AG09309 (cell line): ENCODE measurements at places on chromosomes 12 and 14.

DNA sequence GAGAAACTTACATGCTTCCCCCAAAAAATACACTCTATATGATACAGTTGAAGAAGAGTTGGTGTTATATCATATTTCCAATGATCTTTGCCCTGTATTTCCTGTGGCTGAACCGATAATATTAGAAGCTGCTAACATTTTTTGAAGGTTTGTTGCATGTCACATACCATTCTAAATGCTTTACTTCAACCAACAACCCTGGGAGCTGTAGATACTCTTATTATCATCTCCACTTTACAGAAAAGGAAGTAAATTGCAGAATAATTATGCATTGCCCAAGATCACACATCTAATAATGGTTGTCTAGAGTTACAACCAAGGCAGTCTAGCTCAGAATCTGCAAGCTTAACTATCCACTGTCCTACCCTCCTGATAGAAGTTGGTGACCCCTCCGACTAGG, 182.8 kb downstream of the NUAK1 start:
- DNase-seq = no peak

GRCh38 chr12:110919720-110920119, 659 bp downstream of the MYL2 start:
- no peak for DNase-seq

DNA sequence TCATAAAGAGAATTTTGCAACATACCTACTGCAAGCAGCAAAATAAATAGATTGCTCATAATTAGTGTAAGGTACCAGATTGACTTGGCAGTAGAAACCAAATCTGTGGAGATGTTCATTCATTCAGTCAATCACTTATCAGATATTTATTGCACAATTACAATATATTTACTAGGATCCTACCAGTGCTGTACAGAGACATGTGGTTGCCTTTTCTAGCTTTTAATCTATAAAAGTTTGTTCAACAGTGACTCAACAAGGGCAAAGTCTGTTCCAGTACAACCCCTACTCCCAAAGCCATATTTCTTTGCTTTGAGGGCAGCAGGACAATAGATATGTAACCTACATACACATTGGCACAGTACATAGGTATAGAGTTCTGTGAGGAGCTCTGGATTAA, 27.3 kb downstream of the ABCD2 start:
- DNase-seq = no peak

DNA sequence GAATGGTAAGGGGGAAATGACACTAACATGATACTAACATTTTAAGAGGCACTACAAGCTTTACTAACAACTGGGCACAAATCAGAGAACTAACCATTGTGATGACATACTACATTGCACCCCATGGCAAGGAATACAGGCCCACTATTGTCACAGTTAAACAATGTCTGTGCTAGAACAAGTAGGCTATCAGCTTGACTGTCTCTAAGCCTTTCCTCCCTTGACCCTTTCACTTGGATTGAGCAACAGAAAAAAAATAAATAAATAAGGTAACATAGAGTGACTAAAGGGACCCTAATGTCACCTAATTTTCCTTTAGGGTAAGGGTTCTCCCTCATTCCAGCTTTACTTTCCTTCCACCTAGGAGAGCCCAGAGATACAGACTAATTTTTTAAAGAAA, 4.4 kb downstream of the SLC38A2 start:
- DNase-seq = no peak

DNA sequence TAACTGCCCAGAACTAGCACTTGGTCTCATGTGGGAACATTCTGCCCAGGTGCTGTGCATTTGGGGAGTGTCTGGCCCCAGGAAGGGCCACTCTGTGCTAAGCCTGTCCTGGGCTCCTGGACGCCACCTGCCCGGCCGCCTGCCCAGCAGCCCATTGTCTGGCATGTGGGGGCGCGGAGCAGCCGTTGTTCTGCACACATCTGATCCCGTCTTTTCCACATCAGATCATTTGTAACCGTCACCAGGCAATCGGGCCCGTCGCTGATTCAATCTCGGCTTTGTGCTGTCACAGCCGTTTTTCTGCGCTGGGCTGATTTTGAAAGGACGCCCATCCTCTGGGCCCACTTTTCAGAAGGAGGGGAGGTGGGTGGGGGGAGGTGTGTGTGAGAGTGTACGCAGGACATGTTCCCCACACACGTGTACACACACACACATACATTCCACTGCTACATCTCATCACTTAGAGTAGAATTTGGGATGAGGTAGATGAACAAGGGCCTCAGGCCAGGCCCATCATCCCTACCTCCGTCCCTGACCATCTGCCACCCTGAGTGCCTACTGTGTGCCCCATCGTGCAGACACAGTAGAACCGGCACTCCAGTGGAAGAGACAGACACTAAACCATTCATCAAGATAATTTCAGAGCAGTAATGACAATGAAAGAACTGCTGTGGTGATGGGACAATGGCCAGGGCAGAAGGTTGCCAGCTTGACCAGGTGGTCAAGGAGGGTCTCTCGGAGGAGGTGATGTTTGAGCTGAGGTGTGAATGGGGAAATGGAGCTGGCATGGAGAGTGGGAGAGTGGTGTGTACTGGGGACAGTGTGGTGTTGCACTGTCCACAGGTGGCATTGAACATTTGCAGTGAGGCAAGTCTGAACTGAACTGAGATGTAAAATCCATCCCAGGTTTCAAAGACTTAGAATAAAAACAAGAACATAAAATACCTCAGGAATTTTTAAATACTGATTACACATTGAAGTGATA, 19.0 kb downstream of the FAM222A start:
- DNase-seq = no peak

- no peak for DNase-seq
Measured at GRCh38 chr12:121170151-121170550, 37.5 kb downstream of the P2RX7 start.

DNA sequence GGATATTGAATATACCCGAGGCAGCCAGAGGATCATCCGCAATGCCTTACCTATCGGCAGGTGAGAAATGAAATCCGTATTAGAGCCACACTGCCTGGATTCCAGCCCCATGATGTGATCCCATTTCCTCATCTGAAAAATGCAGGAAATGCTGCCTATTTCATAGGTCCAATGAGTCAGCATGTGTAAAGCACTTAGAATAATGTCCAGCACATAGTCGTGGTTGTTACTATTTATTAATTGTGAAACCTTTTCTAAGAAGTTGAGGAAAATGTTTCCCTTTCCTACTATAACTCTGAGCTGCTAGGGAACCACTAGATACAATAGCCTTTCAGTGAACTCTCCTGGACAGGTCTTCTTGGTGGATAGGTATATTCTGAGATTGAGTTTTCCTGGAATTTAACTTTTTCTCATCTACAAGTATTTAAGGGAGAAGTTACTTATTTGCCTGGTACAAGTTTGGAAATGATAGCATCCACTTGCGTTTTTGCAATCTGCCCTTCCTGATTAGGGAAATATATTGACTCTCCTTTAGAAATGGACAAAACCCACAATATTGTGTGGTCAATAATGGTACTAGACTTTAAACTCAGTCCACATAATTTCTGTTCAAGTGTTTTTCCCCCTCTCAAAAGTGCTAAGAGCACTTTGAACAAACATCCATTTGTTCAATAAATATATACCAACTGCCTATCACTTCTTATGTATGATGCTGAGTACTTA, 12.2 kb downstream of the POLR3B start:
- peak; percentile 67 for DNase-seq

DNA sequence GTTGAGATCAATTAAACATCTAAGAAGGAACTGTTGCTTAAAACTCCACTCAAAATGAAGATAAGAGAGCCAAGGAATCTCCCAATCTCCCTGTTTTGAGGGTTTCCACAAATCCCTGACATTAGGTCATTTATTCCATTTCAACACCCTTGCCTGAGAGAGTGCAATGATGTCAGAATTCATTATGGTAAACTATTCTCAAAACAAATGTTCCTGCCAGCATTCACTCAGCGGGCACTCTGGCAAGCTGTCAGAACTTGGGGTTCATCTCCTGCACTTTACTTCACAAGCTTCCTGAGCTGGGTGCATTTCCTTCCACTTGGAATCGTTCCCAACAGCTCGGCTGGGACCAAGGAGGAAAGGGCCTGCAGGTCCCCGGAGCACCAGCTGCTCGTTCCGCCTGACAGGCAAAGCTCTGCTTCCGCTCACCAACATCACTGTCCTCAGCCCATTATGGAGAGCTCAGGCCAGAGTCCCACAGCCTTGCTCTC, 117.8 kb downstream of the TTC7B start:
- DNase-seq = no peak

DNA sequence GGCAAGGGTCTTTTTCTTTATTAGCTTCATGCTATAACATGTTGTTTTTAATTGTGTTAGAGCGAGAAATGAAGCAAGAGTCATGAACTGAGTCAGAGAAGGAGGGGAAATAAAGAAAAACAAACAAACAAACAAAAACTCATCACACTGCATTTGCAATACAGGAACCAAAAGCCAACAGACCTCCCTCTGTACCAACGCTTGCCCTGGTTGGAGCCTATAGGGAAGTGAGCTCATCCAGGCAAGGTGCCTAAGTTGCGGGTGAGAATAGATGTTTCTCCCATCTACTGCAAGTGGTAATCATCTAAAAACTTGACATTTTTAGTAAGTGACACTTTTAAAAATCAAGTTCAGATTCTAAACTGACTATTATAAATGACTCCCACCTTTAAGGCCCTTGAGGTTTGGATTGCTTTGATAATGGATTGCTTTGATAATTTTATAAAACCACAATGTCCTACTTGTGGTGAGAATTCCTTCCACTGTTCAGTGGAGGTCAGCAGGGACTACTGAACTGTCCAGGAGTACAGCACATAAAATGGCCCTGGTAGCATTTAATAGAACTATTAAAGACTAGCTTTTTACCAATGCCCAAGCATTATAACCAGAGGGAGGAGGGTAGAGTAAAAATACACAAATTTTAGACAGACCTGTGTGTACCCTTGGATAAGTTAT, 31.3 kb downstream of the SLC38A1 start:
- DNase-seq = no peak

GRCh38 chr12:22377731-22378496, 43.4 kb upstream of the ST8SIA1 start:
- DNase-seq = no peak

DNA sequence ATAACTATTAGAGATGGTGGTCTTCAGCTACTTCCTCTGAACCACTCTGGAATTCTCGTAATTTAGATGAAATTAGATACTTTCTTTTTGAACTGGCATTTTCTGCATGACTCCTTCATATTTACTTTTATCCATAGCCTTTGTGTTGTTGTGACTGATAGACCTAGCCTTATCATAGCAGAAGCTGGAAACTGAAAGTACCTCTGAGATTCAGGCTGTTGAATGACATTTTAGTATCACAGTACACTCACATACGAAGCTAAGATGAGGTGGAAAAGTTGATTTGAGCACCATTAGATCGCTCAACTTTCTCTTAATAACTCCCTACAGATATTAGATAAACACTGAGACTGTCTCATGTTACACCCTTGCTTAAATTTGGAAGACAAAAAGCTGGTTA, 525.1 kb upstream of the FBXO33 start:
- no peak for DNase-seq

GRCh38 chr14:71686677-71687076, 245.6 kb upstream of the RGS6 start:
- peak; percentile 58 for DNase-seq

- DNase-seq = no peak
Measured at GRCh38 chr12:75820071-75820470, 211.5 kb downstream of the PHLDA1 start.

GRCh38 chr12:7434670-7435069, 9.3 kb downstream of the CD163L1 start:
- no peak for DNase-seq

GRCh38 chr14:76755610-76756370, 5.5 kb upstream of the VASH1 start:
- DNase-seq = no peak

- DNase-seq = no peak
Measured at GRCh38 chr12:95674631-95675030, 115.9 kb downstream of the NTN4 start.

DNA sequence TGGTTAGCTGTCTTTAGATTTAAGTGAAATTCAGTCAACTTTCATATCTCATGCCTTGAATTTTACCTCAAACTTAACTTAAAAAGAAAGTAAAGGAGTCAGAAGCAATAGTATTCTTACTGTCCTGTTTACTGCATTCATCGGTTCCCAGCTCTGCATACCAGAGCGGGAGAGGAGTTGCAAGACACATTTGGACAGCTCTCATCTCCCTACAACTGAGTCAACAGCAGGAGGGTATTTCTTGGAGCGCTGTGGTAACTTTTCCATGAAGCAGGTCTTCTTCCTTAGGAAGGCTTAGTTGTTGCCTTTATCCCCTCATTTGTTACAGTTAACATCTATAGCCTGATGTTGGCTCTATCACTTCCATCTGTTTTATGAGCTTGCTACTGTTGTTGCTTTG, 65.1 kb downstream of the TRMT5 start:
- DNase-seq = no peak

DNA sequence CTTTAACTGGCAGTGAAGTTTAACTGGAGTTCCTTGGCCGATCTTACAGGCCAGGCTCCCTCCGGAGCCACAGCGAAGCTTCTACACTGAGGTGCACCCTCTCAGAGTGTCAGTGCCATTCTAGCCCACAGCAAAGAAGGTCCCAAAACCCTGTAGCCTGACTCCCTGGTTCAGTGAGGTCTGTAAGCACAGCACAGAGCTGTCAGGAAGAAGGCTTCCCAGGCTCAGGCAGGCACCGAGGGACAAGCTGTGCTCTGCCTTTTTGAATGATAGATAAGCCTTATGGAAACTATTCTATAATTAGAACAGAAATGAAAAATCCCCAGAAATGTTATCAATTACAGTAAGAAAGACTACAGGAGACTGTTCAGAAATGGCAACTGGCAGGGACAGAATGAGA, 40.2 kb downstream of the MOK start:
- no peak for DNase-seq

DNA sequence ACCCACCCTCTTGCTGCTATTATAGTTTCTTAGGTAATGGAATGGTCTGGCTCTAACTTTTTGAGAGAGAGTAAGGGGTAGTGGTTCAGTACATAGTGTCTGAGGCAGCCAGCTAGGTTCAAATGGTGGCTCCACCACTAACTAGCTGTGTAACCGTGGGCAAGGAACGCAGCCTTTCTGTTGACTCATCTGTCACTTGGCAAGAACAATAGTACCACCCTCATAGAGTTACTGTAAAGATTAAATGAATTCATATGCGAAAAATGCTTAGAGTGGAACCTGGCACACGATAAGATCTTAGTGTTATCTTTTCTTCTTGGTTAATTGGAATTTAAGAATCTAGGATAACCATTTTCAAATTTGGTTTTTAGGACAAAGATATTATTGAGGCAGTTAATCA, 14.0 kb downstream of the CCDC62 start:
- peak; percentile 8 for DNase-seq
